SJSA1 (cell line): ENCODE measurements at places on chromosomes 4 and X.
A peak's percentile ranks its signal among the peaks of the same experiment; 100 is the strongest.

GRCh38 chrX:155864655-155865054 lies 16.5 kb upstream of the VAMP7 start:
- DNase-seq = no peak

DNA sequence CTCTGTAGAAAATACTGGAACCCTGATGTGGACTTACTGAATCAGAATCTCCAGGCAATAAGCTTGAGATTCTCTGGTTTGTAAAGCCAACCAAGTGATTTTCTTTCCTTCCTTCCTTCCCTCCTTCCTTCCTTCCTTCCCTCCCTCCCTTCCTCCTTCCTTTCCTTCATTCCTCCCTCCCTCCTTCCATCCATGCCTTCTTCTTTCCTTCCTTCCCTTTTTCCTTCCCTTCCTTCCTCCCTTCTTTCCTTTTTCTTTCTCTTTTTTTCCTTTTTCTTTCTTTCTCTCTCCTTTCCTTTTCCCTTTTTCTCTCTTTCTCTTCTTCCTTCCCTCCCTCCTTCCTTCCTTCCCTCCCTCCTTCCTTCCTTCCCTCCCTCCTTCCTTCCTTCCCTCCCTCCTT lies 450.8 kb downstream of the GRXCR1 start:
- DNase-seq = no peak

DNA sequence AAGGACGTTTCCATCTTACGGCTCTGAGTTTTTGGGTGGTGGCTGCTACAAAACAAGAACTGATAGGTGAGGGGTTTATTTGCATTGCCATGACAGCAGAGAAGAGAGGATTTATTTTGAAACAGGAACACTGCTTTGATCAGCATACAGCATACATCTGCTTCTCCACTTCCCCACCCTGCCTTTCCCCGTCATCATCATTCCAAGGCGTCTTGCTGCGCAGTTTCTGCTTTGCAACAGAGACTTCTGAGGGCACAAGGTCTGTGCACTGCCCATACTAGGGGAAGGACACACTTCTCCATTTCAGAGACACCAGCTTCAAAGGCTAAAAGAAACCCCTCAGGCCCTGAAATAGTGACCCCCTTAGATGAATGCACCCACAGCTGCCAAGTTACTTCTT lies 19.1 kb downstream of the STARD8 start:
- DNase-seq = no peak

GRCh38 chr4:138262030-138262429 lies 19.9 kb upstream of the SLC7A11 start:
- DNase-seq = no peak

- peak; percentile 37 for DNase-seq
Observed at GRCh38 chrX:74248889-74249288, 55.1 kb upstream of the ZCCHC13 start.
